NCI-H226 (cell line): ENCODE measurements at places on chromosomes 5 and 9.

GRCh38 chr5:149212198-149212951 is 59.3 kb upstream of the AFAP1L1 start:
- peak; percentile 92 for DNase-seq

DNA sequence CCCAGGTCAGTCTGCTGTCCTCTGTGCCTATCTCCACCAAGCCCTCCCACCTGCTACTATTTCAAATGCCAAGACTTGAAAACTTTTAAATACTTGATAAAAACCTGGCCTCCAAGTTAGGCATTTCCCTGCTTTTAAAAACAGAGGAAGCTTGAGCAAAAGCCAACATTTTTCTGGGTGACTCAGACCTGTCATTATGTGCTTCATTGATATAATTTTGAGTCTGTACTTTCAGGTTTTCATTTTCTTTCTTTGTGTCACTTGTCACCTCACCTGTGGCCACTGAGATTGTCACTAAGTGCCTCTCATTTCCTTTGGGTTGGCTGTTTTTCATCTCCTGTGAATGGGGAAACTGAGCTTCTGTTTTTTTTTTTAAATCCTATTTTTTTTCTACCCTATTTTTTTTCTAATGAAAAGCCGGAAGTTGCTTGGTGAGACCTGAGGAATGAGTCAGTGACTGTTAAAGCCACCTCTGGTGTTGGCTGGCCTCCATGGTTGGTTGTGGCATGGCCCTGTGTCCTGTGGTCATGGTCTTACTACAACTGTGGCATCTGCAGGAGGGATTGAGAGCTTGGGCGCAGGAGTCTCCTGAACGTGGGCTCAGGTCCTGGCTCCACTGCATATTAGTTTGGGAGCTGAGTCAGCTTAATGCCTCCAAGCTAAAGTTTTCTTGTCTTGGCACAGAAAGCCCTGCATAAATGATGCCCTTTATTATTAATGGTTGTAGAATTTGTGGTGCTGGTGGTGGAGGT is 56.7 kb downstream of the ARHGAP26 start:
- peak; percentile 80 for DNase-seq

GRCh38 chr9:98329904-98330303 is 74.5 kb upstream of the TBC1D2 start:
- no peak for DNase-seq

- no peak for DNase-seq
Measured at GRCh38 chr9:128068386-128069205, 564 bp downstream of the SLC25A25 start.

GRCh38 chr9:33677506-33677809 is 117.9 kb upstream of the PRSS3 start:
- no peak for DNase-seq

DNA sequence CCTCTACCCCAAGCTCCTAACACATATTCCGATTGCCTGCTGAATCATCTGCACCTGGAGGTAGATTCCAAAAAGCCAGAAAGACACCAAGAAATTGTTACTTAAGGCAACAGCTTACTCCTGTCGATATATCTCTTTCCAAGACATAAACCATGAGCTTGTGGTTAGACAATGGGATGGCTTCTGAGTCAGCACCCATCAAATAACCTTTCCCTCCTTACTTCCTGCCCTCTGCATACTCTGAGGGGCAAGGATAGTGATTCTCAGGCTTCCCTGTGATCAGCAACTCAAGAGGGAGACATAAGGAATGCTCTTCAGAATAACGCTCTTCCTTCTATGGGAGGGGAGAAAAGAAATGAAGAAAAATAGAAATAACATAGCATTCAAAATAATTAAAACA is 70.9 kb downstream of the TMEM215 start:
- no peak for DNase-seq

DNA sequence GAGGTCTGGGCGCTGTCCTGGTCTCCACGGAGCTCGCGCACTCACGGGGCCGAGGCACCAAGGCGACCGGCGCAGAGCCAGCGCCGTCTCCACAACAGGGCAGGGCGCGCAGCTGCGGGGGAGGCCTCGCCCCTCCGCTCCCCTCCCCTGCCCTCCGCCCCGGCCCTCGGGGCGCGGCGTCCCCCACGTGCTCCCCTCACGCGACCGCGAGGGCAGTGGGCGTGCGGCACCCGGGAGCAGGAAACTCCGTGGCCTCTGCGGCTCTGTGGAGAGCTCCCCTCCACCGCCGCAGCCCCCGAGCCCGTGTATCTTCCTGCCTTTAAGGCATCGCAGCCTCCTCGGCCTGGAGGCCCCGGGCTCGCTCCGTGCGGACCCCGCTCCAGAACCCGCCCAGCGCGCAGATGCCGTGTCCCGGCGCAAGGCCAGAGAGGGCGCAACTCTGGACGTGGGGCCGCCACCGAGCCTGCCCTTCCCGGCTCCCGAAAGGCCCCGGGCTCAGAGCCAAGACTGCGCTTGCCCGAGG is 708 bp upstream of the TUBB4B start:
- DNase-seq, result peak; percentile 68

DNA sequence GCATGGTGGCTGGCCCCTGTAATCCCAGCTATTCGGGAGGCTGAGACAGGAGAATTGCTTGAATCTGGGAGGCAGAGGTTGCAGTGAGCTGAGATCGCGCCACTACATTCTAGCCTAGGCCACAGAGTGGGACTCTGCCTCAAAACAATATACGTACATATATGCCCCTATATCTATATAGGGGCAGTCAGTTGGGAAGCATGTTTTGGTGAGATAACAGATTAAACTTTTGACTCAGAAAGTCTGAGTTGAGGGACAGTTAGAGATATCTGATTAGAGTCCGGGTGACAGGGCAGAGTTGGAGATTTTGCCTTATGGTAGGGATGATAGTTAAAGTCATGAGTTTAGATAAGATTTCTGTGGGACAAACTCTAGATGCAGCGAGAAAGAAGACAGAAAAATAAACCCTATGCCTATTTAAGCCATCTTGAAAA is 71.8 kb upstream of the ALDH1A1 start:
- no peak for DNase-seq

- no peak for DNase-seq
Measured at GRCh38 chr5:79157305-79157704, 45.7 kb downstream of the BHMT start.

DNA sequence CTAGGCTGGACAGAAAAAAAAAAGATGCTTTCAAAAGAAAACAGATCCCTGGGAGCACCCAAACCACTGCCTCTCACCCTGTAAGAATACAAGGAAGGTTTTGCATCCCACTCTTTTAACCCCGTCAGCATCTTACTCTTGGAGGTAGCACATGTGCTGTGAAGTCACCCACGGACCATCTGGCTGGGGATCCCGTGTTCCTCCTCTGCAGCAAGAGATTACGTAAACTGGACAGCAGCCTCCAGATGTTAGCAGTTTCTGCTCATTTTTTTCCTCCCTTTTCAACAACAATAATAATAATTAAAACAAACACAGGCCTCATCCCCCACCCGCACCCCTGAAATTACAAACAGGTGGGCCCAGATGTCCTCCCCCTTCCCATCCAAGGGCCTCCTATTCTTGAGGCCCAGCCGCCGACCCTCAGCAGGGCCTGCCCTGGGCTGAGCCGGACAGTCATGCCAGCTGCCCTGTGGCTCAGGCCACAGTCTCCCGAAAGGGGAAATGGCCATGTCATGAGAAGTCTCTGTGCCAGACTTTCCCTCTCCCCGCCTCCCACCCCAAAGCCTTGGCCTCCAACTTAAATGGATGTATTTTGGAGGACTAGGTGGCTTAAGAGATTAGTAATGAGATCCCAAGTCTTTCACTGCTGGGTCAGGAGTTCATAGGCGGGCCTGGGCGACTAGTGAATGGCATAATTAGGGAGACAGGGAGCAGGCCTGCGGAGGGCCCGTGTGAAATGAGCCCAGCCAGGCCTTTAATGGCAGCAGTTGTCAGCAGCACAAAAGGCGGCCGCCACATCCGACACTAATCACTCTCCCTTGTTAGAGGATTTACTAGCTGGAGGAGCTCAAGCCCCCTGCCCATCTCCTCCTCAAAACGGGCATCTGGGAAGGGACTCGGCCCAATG is 165.1 kb downstream of the PAPPA start:
- DNase-seq, result no peak

- no peak for DNase-seq
Measured at GRCh38 chr5:30937070-30937469, 256.4 kb upstream of the CDH6 start.

GRCh38 chr9:115057559-115057958 is 60.4 kb downstream of the TNC start:
- peak; percentile 94 for DNase-seq

- DNase-seq, result peak; percentile 46
Measured at GRCh38 chr5:43193181-43193893, 1.3 kb downstream of the NIM1K start.

DNA sequence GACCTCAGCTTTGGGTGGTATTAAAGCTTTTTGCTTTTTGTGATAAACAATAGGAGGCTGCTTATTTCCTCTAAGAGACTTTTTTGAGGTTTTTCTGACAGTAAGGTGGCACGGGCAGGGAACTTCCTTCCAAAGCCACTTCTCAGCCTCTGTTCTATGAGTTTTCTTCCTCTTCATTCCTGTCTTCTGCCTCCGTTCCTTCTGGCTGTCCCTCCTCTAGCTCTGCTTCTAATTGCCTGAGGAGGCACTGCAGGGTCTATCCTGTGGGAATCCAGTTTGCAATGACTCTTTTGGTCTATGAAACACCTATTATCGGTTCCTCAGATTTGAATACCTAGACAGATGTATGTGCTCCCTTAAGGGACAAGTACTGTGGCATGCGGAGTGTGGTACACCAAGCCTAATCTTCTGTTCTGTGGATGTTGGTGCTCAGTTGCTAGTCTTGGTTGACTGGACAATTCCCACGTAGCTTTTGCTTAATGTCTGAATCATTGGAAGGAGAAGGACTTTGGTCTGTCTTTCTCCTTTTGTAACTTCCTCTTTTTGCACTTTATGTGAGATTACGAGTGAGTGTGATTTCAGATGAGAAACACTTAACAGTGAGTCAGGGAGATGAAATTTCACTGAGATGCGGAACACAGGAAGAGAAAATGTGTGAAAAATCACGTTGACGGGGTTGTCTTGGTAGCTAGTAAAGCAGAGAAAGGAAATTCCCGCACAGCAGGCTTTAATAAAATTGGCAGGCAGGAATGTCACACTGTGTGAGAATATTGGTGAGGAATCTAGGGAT is 305.2 kb downstream of the EFNA5 start:
- DNase-seq, result peak; percentile 37

- DNase-seq, result no peak
Measured at GRCh38 chr5:66529182-66529581, 67.0 kb upstream of the MAST4 start.

DNA sequence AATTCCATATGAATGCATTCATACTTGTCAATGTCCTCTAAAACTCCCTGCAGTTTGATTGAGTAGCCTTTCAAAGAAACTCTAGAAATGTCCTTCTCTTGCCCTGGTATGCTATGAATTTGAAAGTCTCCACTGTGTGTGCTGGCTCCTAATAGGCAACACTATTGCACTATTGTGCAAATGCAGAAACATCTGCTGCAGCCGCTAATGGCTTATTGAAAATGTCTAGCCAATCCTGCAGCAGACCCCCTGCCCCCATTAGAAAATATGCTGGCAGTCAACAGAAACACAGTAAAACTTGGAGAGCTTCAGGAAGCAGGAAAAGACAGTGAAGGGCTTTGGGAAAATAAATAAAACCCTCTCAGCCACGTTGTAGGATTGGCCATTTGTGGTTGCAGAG is 87.3 kb upstream of the GRAMD2B start:
- DNase-seq, result no peak
